ENCODE measurements at places on chromosomes 7 and 10. TPM values are rescaled to one million over a fixed set of nuclear protein-coding genes. Genes with fewer than 3 reads are reported as not detected.
A peak's percentile ranks its signal among the peaks of the same experiment; 100 is the strongest.

The SEC61G gene
- total RNA-seq = 341 TPM

The GRM3 gene
- 1.7 TPM for total RNA-seq

The CDK13 gene
- total RNA-seq = 133 TPM

The CHAT gene
- not detected for total RNA-seq

The SEMA3D gene
- 43.1 TPM for total RNA-seq

The RBP4 gene
- 6.5 TPM for total RNA-seq

The PLEKHS1 gene
- total RNA-seq = 2.2 TPM

The TAC1 gene
- 4.6 TPM for total RNA-seq

DNA sequence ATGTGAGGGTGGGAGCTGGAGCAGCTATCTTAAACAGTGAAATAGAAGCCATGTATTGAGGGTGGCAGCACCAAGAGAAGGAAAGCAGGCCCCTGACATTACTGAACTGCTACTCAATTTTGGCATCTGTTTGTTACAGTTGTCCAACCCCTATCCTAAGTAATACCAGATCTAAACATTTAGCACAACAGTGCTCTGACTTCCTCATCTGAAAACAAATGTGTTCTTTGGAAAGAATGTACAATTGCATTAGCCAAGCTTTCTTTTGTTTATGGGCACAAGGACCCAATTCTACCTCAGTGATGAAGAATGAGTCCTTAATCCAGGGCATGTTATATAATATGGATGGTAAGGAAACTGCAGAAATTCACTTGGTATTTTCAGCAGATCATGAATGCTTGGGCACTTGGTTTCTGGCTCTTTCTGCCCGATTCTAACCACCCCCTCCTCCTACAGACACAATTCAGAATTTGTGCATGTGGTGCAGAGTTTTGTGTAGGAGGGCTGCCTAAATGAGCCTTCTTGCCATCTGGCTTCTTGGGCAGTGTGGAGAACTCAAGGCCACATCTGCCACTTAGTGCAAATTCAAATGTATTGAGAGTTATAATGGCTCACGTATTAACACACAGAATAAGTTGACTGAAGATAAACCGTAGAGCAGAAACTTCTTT is 36.9 kb upstream of the KMT2E start:
- no peak for DNase-seq

- peak; percentile 26 for DNase-seq
Observed at GRCh38 chr10:23344241-23344841, at the start of gene C10orf67. TSS of gene C10orf67 (minus strand) at chr10:23344797. CDS start at chr10:23344774, 23 bp downstream.

DNA sequence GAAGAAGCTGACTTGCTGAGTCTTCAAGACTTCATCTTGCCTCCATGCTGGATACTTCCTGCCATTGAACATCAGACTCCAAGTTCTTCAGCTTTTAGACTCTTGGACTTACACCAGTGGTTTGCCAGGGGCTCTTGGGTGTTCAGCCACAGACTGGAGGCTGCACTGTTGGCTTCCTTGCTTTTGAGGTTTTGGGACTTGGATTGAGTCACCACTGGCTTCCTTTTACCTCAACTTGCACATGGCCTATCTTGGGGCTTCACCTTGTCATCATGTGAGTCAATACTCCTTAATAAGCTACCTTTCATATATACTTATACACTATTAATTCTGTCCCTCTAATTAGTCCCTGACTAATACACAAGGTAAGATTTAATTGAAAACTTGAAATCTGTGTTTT is 361.7 kb upstream of the SEMA3C start:
- no peak for DNase-seq

- no peak for DNase-seq
Observed at GRCh38 chr10:70474780-70475179, 3.8 kb upstream of the PALD1 start.

- DNase-seq = no peak
Observed at GRCh38 chr10:126525326-126525725, 137.0 kb upstream of the ADAM12 start.

DNA sequence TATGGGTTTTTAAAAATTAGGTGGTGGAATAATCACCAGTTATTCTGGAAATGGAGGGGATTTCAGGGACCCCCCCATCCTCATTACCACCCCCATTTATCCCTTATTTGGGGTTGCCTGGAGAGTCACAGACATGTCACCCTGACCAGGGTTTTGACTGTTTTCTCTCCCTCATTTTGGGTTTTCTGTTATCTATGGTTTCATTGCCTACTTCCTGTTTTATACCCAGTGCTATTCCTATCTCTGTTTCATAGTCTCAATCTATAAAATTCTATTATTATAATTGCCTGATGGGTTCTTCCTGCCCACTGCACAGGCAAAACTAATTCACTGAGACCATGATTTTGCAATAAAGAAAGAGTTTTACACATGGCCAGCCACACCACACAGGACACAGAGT is 15.9 kb upstream of the FAM221A start:
- DNase-seq = no peak

- DNase-seq = no peak
Observed at GRCh38 chr10:120177330-120177729, 279.7 kb upstream of the PLPP4 start.

- no peak for DNase-seq
Observed at GRCh38 chr7:102426268-102427018, 6.9 kb upstream of the ORAI2 start.

- no peak for DNase-seq
Observed at GRCh38 chr10:35006836-35007235, 83.3 kb downstream of the CUL2 start.

DNA sequence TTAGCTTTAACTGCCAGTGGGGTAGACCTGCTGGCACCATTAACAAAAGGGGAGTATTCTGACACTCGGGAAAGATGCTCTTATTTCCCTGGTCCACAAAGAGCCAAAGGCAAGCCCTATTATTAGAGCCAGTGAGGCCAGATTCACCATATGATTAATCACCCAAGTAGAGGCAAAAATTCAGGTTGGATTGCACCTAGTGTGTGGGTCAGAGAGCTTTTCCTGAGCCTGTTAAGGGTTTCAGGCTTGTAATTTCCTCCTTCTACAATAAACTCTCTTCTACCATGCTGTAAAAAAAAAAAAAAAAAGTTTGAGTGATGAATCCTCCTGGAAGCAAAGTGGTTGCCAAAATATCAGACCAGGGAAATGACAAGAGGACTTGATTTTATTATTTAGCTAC is 163.5 kb downstream of the MBL2 start:
- DNase-seq = no peak

- no peak for DNase-seq
Observed at GRCh38 chr10:74097776-74098175, 52.9 kb downstream of the AP3M1 start.

DNA sequence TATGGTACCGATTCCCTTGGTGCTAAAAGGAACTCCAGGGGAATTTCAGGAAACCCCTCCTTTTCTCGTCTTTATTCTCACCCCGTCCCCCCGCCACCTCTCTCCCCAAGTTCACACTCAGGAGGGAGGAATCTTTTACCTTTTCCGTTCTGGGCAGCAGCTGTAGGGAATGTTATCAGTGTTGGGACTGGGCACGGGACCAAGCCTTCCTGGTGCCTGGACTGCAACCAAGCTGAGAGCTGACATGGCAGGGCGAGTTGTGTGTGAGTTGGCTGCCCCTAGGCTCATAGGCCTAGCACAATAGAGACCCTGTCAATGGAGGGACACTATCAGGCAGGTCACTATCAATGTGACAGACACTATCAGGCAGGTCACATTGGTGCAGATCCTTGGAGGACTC is 121.4 kb downstream of the TCF7L2 start:
- DNase-seq = peak; percentile 55

DNA sequence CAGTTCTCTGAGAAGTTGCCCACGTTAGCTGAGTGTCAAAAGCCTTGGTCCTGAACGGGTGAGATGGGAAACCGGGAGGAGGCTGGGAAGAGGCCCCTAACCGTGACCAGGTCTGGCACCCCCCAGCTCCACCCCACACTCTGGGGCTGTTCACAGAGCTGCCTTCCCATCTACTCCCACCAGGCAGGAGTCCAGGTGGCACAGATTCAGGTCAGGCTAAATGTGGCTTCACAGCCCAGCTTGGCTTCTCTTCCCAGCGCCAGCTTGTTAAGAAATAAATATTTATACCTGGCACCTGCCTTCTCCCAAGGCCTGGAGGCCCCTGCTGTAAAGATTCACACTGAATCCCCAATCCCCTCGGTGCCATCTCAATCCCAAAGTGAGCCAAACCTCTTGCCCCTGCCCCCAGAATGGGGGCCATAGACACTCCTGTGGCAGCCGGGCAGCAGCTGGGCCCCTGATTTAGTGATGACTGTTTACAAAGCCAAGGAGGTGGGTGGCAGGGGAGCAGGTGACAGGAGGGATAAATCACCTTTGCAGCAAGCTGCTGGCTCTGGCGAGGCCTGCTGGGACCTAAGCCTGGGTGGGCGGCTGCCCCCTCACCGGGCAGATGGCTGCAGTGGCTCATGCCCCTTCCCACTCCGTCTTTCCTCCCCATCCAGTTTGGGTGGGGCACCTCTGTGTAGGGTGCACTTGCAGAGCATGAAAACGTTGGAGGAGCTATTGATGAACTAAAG is 72.5 kb downstream of the GOLGA7B start:
- DNase-seq = no peak

DNA sequence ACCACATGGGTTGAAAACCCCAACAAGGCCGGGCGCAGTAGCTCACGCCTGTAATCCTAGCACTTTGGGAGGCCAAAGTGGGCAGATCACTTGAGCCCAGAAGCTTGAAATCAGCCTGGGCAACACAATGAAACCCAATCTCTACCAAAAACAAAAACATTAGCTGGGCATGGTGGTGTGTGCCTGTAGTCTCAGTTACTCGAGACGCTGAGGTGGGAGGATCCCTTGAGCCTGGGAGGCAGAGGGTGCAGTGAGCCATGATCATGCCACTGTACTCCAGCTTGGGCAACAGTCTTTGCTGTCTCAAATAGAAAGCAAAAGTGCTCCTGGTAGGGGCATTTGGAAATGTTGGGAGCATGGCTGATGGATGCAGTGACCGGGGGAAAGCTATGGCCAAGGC is 209.6 kb upstream of the PLXNA4 start:
- DNase-seq = no peak

DNA sequence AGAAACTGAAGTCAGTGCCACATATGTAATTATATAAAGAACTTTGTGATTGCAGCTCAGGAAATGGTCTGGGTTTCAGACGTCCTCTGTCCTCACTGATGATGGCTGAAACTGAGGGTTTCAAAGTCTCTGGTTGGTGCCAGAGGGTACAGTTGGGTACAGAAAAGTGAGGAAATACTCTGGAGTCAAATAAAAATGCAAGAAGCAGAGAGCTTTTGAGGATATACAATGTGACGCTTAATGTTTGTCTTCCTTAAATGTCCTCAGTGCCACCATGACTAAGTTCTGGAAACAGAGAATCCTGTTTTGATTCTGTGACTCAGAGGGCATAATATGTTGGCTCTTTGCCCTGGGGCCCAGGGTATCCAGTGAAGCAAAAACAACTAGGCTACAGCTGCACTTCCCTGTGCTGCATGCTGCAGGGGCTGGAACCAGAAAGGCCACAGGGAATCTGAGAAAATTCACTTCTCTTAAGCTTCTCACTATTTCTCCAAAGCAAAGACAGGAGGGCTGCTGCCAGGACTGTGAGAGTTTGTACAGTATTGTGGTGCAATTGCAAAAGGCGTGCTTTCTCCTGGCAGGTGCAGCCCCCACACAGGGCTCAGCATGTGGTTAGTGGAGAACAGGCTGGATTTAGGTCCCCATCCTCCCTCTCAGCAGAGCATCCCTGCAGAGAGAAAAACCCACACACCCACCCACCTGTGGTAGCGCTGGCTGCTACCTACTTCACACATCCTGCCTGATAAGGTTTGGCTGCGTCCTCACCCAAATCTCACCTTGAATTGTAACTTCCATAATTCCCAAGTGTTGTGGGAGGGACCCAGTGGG is 169.5 kb upstream of the SVIL start:
- DNase-seq = peak; percentile 88

- DNase-seq = peak; percentile 42
Observed at GRCh38 chr7:28191751-28192150, 11.2 kb upstream of the JAZF1 start.

- DNase-seq = peak; percentile 14
Observed at GRCh38 chr7:118232837-118233236, 8.3 kb downstream of the ANKRD7 start.

DNA sequence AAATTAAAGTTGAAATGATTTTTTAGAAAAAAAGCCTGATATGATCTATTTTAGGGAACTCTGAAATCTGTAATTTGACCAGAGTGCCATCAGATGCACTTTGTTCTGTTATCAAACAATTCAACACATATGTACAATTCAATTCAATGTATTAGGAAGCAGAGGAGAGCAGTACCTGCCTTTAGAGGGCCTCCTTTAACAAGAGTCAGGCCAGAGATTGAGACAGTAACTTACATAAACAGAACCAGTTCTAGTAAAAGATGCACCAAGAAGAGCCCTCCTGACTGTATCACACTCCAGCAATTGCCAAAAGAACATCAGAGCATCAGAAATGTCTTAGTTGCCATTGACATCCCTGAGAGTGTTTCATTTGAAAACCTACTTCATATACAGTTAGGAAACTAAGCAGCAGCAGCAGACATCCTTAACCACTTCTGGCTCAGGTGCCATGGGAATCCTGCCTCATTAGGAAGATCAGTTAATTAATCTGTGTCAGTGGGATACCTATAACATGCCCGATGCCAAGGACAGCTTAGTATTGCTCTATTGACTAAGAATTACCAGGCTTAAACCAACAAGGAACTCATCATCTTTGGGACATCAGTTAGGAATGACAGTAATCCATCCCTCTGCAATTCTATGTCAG is 1222.6 kb upstream of the LRRN3 start:
- no peak for DNase-seq

DNA sequence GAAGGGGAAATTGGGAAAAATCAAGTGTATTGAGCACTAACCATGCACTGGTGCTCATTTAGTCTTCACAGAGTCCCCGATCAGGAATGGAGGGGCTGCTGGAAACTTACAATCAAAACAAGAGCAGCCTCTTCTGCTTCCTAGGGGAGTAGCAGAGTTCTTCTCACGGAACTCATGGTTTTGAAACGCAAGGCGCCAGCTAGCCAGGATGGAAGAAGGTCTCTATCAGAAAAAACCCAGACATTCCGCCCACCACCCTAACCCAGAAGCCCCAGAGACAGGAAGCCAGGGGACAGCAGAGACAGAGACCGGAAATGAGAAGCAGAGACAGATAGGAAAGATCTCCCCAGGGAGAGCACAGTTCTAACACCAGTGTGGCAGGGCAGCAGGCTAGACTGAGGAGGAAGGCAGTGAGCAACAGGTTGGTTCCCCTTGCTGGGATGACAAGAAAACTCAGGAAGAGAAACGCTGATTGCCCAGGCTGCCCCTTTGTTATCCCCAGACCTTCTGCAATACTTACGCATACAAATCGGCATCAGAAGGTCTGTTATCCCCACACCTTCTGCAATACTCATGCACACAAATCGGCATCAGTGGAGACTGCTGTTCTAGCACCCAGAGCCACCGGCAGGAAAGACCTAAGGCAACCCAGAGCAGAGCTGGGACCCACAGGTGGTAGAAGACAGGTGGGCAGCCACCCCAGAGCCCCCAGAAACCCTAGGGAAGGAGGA is 99.2 kb downstream of the CPXM2 start:
- DNase-seq = no peak

GRCh38 chr7:68671671-68672070 is 926.6 kb upstream of the AUTS2 start:
- DNase-seq = no peak

GRCh38 chr7:92496876-92497275 is 19.1 kb upstream of the ERVW-1 start:
- DNase-seq = no peak
